NAMALWA (cell line): ENCODE measurements at places on chromosomes 16 and 17.

- DNase-seq = no peak
These were observed 72.5 kb upstream of the IRX3 start for GRCh38 chr16:54359081-54359480.

GRCh38 chr16:68700831-68701230 lies 36.3 kb upstream of the CDH1 start:
- no peak for DNase-seq

GRCh38 chr16:49592546-49593423 lies 219.2 kb downstream of the C16orf78 start:
- peak; percentile 48 for DNase-seq

DNA sequence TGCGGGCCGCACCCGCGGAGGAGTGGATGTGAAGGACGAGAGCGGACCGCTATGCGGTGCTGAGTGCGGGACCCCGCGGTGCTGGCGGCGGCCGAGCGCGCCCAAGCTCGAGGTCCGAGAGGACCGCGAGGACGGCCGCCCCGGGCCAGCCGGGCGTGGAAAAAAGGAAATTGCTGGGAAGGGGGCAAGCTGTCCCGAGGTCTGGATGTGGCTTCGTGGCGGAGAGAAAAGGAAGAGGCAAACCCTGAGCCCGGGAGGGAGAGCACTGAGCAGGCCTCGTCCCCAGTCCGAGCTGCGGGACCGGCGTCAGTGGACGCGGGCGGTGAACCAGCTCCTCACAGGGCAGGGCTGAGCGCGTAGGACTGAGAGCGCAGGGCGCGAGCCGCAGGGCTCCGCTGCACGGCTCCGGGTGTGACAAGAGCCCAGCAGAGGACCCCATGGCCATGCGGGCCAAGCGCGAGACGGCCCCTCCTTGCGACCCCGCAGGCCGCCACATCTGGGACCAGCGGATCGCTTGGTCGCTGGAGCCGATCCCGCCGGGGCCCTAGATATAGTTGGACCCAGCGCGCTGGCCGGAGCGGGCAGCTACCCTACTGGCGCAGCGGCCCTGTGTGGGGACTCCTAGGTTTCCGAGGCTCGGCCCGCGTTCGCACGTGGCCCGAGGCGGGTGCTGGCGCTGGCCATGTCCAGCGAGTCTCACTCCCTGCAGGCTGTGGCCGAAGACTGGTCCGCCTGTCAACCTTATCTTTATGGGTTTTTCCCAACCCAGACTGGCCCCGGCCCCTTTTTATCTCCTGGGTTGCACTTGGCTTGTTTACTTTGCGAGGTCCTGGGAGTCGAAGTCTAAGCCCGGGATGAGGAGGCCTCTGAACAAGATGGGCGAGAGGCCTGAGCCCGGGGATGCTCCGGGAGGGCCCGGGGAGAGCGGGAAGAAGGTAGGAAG lies 2.4 kb downstream of the TBX4 start:
- no peak for DNase-seq

- DNase-seq = peak; percentile 54
These were observed 4.7 kb downstream of the ZPBP2 start for GRCh38 chr17:39872751-39873150.

DNA sequence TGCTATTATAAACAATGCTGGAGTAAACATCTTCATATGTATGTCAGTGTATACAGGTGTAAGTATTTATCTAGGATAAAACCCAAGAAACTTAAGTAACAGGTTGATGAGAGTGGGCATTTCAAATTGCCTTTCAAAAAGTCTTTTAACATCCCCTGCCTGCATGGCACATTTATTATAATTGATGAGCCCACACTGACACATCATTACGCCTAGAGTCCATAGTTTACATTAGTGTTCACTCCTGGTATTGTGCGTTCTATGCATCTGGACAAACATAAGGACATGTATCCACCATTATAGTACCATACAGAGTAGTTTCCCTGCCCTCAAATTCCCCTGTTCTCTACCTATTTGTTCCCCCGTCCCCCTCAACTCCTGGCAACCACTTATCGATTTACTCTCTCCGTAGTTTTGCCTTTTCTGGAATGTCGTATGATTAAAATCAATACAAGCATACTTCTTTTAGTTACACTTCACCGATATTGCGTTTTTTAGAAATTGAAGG lies 53.7 kb downstream of the NACA2 start:
- no peak for DNase-seq

DNA sequence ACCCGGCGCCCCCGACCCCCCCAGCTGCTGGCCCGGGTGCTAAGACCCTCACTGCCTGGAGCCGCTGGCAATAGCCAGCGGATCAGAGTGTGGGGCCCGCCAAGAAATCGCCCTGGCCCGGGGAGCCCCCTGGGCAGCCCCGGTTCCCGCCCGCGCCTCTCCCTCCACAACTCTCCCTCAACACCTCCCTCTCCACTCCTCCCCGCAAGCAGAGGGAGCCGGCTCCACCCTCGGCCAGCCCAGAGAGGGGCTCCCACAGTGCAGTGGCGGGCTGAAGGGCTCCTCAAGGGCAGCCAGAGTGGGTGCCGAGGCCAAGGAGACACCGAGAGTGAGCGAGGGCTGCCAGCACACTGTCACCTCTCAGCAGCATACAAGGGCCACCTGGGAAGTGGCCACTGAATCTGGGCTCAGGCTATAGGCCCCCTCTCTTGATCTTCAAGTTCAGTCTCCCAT lies 385.5 kb downstream of the SEC14L1 start:
- DNase-seq = no peak

DNA sequence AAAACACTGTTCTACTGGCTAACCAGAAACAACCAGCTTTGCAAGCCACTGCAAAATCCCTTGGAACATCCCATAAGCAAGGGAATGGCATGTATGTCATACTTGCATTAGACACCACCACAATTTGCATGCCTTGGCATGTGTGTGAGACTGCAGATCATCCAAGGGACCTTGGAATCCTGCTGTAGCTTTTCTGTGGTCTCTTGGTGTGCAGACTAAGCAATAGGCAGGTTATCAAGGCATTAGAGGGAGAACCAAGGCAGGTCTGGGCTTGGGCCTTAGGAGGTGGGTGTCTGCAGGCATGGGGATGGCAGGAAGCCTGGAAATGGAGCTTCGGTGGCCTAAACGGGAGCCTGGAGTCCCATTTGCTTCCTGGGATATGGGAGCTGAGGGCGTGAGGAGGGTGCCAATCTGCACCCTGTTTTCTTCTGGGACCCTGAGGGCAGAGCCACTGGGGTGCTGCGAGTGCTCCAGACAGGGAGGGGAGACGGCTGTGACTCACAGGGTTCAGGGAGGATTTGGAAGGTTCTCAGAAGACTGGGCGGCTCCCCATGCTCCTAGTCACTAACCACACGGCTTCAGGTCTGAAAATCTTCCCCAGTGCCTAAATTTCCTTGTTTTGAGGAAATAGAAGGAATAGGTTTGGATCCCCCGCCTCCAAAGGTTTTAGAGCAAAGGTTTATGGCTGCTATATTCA lies 36.6 kb downstream of the FAM20A start:
- DNase-seq = no peak

- DNase-seq = no peak
These were observed 209.4 kb downstream of the SEC14L1 start for GRCh38 chr17:77349976-77350830.

DNA sequence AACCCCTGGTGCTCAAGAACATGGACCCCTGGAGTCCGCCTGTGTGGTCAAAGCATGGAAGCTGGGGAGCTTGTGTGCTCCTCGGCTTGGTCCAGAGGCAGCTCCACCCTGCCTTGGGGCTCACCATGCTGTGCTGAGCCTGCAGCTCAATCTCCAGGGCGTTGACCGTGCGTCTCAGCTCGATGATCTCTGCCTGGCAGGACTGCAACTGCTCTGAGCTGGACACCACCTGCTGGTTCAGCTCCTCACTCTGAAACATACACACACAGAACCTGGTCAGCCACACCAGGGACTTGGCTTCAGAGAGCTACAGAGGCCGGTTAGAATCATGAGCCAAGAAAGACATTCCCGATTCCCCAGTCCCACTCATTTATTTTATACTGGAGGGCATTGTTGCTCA lies 2.7 kb downstream of the KRT35 start:
- DNase-seq = no peak

- no peak for DNase-seq
These were observed 206.8 kb downstream of the CA10 start for GRCh38 chr17:51951741-51952140.

GRCh38 chr16:73737637-73738036 lies 559.0 kb upstream of the PSMD7 start:
- DNase-seq = no peak

- no peak for DNase-seq
These were observed 702.6 kb upstream of the CDH8 start for GRCh38 chr16:62738666-62739460.

- peak; percentile 34 for DNase-seq
These were observed 140.5 kb downstream of the CACNG3 start for GRCh38 chr16:24396350-24397271.

DNA sequence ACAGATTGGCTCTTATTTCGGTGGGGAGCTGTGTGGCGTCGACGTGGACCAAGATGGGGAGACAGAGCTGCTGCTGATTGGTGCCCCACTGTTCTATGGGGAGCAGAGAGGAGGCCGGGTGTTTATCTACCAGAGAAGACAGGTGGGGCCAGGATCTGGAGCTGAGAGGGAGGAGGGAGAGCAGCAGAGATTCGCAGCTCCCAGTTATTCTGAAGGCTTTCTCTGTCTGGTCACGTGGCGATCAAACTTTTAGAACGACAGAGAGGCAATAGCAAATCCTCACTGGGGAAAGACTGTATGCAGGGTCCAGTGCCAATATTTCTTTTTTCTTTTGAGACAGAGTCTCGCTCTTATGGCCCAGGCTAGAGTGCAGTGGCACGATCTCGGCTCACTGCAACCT lies 22.2 kb downstream of the ITGAL start:
- DNase-seq = no peak

- DNase-seq = no peak
These were observed 17.7 kb downstream of the KIF19 start for GRCh38 chr17:74343526-74344284.
